ENCODE measurements at places on chromosomes 5 and 9. TPM values are rescaled to one million over a fixed set of nuclear protein-coding genes. Genes with fewer than 3 reads are reported as not detected.
A peak's percentile ranks its signal among the peaks of the same experiment; 100 is the strongest.

- H3K36me3 ChIP-seq, result no peaks in the 10 kb centered on the region
- no peaks in the 10 kb centered on the region for H3K4me1 ChIP-seq
- no peak for DNase-seq
- H3K27ac ChIP-seq, result no peak overlapping the region
Observed at GRCh38 chr5:17694914-17695313, 60.7 kb downstream of the TAF11L14 start.

DNA sequence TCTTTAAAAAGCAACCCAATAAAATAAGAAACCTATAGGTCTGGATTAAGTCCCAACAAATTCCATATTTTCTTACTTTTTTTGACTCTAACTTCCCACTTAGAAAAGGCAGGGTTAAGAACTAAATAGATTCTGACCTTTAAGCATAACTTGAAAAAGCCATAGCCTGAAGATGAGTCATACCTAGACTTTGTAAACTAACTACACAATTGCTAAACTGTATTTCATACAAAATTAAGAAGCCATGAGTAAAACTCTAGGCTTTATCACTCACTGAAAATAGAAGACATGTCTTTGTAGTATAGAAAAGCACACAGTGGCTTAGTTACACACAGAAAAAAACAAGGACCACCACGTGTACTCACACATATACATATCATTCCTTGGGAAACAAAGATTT, 51.5 kb downstream of the MLLT3 start:
- peaks cover 9% of the 10 kb centered on the region for H3K36me3 ChIP-seq
- H3K27me3 ChIP-seq, result no peaks in the 10 kb centered on the region
- H3K27ac ChIP-seq, result no peak overlapping the region
- no peak overlapping the region for H3K4me3 ChIP-seq
- no peak for DNase-seq

DNA sequence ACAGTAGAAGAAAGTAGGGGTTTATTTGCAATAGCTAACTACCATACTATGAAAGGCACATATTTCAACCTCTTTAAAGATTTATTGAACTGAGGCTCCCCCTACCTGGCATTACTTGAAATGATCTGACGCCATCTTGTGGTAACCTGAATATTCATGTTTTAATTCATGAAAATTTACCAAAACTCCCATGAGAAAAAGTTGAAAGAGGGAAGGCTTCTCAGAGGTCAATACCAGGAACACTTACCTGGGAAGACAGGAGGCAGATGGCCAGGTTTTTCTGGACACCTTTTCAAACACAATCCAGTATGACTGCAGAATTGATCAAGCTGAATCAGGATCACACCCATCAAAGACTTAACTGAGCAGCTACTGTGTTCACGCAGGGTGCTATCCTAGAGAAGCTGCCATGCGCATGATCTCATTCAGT, 9.4 kb downstream of the PRELID2 start:
- H3K27me3 ChIP-seq, result peaks cover 1% of the 10 kb centered on the region
- no peak overlapping the region for H3K27ac ChIP-seq
- no peak for DNase-seq
- no peak overlapping the region for H3K4me3 ChIP-seq

DNA sequence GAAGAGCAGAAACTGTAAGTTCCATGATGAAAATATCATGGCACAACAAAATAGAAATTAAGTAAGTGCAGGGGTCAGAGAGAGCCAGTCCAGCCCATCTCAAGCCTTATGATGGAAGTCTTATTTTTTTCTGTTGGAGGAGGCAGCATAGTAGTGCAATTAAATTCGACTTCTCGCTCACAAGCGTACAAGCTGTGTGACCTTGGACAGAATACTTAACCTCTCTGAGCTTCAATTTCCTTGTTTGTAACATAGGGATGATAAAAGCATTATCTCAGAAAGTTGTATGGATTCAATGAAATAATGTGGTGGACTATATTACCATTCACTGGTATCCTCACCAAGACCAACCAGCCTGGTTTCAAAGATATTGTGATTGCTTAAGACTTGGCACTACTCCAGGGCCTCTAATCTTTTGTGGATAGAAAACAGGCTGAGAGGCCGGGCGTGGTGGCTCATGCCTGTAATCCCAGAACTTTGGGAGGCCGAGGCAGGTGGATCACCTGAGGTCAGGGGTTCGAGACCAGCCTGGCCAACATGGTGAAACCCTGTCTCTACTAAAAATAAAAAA, 26.8 kb upstream of the MVB12B start:
- DNase-seq, result no peak
- H3K4me1 ChIP-seq, result peaks cover 2% of the 10 kb centered on the region
- H3K4me3 ChIP-seq, result no peak overlapping the region
- peaks cover 3% of the 10 kb centered on the region for H3K27me3 ChIP-seq
- no peak overlapping the region for H3K27ac ChIP-seq
- H3K36me3 ChIP-seq, result no peaks in the 10 kb centered on the region

DNA sequence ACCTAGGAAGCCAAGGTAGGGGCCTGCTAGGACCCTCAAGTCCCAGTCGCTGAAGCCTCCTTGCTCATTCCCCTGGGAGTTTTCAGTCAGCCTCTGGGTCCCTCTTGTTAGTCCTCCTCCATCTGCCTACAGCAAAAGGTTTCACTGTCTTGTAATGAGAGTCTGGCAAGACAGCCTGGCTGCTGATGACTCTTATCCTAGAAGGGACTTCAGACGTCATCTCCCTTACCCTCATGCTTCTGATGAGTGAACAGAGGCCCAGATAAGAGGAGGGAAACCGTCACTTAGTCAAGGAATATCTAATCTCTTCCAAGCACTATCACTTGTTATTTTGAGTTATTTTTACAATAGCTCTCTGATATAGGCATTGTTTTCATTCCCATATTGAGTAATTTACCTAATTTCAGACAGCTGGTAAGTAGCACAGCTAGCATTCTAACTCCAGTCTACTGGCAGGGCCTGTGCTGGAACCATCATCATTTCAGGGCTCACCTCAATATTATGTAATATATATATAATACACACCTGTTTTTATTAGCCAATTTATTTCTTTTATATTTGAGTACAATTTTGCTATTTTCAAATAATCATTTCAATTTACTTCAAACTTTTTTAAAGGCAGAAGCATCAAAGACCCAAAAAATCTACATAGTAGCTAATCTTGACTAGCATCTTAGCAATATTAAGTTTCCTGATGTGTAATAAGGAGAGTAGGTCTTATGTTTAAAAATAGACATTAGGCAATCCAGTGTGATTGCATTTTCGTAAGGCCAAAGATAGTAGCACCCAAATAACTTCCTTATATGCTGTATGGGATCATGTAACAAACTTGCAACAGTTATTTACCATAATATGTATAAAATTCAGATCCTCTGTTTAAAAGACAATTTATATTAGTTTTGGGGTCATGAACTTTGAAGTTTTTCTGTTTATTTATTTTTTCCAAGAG, 7.9 kb downstream of the CMYA5 start:
- H3K27ac ChIP-seq, result no peak overlapping the region
- no peaks in the 10 kb centered on the region for H3K36me3 ChIP-seq
- no peaks in the 10 kb centered on the region for H3K27me3 ChIP-seq

- H3K4me3 ChIP-seq, result no peak overlapping the region
- no peak for DNase-seq
- no peak overlapping the region for H3K27ac ChIP-seq
- H3K36me3 ChIP-seq, result no peaks in the 10 kb centered on the region
- H3K27me3 ChIP-seq, result no peaks in the 10 kb centered on the region
Observed at GRCh38 chr5:90141984-90142383, 267.6 kb downstream of the CETN3 start.

GRCh38 chr5:57219386-57219785, 45.5 kb downstream of the GPBP1 start:
- no peaks in the 10 kb centered on the region for H3K27me3 ChIP-seq
- DNase-seq, result peak; percentile 31
- peak overlapping the region; percentile 72 for H3K27ac ChIP-seq
- peaks cover 49% of the 10 kb centered on the region for H3K4me1 ChIP-seq

GRCh38 chr9:73170185-73170957, 18.7 kb downstream of the ANXA1 start:
- DNase-seq, result no peak
- H3K4me1 ChIP-seq, result peaks cover 12% of the 10 kb centered on the region
- no peaks in the 10 kb centered on the region for H3K27me3 ChIP-seq
- H3K36me3 ChIP-seq, result peaks cover 17% of the 10 kb centered on the region

GRCh38 chr5:91177085-91177484, 206.0 kb downstream of the ARRDC3 start:
- H3K4me3 ChIP-seq, result no peak overlapping the region
- DNase-seq, result no peak
- peaks cover 2% of the 10 kb centered on the region for H3K27me3 ChIP-seq
- H3K36me3 ChIP-seq, result no peaks in the 10 kb centered on the region

- no peak for DNase-seq
- no peak overlapping the region for H3K27ac ChIP-seq
- H3K36me3 ChIP-seq, result no peaks in the 10 kb centered on the region
- H3K27me3 ChIP-seq, result peaks cover 9% of the 10 kb centered on the region
- peaks cover 4% of the 10 kb centered on the region for H3K4me1 ChIP-seq
Observed at GRCh38 chr5:39092581-39093351, 18.6 kb upstream of the RICTOR start.

- no peaks in the 10 kb centered on the region for H3K27me3 ChIP-seq
- H3K4me1 ChIP-seq, result no peaks in the 10 kb centered on the region
- DNase-seq, result no peak
- H3K27ac ChIP-seq, result no peak overlapping the region
- H3K4me3 ChIP-seq, result no peak overlapping the region
- no peaks in the 10 kb centered on the region for H3K36me3 ChIP-seq
Observed at GRCh38 chr5:32628049-32628844, 42.9 kb downstream of the SUB1 start.

GRCh38 chr5:158953929-158954534, 145.7 kb downstream of the EBF1 start:
- no peaks in the 10 kb centered on the region for H3K36me3 ChIP-seq
- H3K27me3 ChIP-seq, result no peaks in the 10 kb centered on the region
- no peak for DNase-seq
- no peak overlapping the region for H3K27ac ChIP-seq
- H3K4me1 ChIP-seq, result peaks cover 14% of the 10 kb centered on the region

DNA sequence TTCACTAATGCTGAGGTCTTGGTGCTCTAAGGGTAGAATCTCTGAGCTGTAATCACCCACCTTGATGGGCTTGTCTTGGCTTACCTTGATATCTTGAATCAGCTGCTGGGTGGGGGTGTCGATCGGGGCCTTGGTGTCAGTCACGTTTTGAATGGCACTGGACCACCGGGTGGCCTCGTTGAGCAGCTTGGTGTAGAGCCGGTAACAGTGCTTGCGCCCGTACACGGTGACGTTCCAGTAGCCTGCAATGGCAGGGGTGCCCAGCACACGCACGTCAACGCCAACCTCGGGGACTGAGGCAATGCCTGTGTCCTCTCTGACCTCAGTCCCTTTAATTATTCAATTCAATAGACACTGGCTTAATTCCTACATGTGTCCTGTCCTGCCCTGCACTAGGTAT, 63.1 kb upstream of the RETREG1 start:
- no peaks in the 10 kb centered on the region for H3K27me3 ChIP-seq
- DNase-seq, result no peak
- no peak overlapping the region for H3K27ac ChIP-seq
- H3K36me3 ChIP-seq, result no peaks in the 10 kb centered on the region
- H3K4me3 ChIP-seq, result no peak overlapping the region

DNA sequence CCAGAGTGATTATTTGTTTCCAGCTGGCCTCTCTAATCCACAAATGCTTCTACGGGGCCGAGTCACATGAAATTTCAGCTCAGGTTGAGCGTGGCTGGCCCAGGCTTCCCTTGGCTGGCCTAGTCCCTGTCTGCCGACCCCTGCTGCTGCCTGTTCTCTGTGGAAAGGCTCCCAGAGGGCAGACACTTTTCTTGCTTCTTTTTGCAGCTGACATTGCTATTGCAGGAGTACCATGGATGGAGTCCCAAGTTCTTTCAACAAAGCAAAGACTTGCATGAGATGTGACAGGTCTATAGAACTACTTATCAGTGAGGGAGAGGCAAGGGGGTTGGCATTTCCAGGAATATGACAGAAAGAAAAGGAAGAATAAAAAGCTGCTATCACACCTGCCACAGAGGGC, 287.4 kb upstream of the ARRDC3 start:
- DNase-seq, result no peak
- no peaks in the 10 kb centered on the region for H3K36me3 ChIP-seq
- no peak overlapping the region for H3K27ac ChIP-seq

- peaks cover 13% of the 10 kb centered on the region for H3K4me1 ChIP-seq
- H3K36me3 ChIP-seq, result no peaks in the 10 kb centered on the region
- no peak overlapping the region for H3K4me3 ChIP-seq
Observed at GRCh38 chr5:1665803-1666202, 133.8 kb downstream of the MRPL36 start.

DNA sequence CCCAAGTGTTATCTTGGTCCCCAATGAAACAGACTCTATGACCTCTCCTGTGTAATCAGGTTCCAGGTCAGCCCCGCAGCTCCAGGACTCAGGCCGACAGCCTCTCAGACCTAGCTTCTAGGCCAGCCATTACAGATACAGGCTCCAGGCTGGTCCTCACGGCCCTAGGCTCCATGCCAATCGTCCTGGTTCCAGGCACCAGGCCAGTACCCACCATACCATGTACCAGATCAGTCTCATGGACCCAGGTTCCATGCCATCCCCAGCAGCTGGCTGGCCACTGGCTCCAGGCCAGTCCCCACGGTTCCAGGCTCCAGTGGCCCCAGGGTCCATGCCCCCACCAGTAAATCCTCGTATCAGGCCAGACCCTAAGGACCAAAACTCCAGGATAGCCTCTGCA, 1326.6 kb upstream of the C9orf72 start:
- H3K27ac ChIP-seq, result no peak overlapping the region
- no peak for DNase-seq
- H3K27me3 ChIP-seq, result no peaks in the 10 kb centered on the region
- no peaks in the 10 kb centered on the region for H3K4me1 ChIP-seq
- no peak overlapping the region for H3K4me3 ChIP-seq

DNA sequence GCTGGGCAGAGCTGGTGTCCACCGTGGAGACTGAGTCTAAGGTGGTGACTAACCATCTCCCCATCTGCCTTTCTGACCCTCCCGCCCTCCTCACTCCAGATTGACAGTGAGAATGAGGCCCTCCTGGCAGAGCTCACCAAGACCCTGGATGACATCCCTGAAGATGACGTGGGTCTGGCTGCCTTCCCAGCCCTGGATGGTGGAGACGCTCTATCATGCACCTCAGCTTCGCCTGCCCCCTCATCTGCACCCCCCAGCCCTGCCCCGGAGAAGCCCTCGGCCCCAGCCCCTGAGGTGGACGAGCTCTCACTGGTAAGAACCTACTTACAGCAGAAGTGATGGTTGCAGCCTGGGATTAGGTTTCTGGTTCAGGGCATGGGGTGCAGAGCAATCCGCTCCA, 96.5 kb downstream of the PPARGC1B start:
- no peak overlapping the region for H3K27ac ChIP-seq
- no peak overlapping the region for H3K4me3 ChIP-seq
- peaks cover 6% of the 10 kb centered on the region for H3K4me1 ChIP-seq
- no peaks in the 10 kb centered on the region for H3K27me3 ChIP-seq
- peaks cover 2% of the 10 kb centered on the region for H3K36me3 ChIP-seq

IL33 gene
- not detected for total RNA-seq

ZNF79 gene
- total RNA-seq, result 6.9 TPM

ACO1 gene
- 15.5 TPM for total RNA-seq

PDCD1LG2 gene
- 0.43 TPM for total RNA-seq

IFNB1 gene
- 2.2 TPM for total RNA-seq

MED7 gene
- 16.9 TPM for total RNA-seq

SYNPO gene
- total RNA-seq, result 0.11 TPM

ARRDC3 gene
- total RNA-seq, result 21.9 TPM

LCN15 gene
- not detected for total RNA-seq

CTSV gene
- total RNA-seq, result 0.71 TPM

HBEGF gene
- 11.8 TPM for total RNA-seq

DIPK1B gene
- total RNA-seq, result 0.21 TPM

ARHGEF39 gene
- total RNA-seq, result 19.1 TPM

NOL6 gene
- 39.4 TPM for total RNA-seq

CCNO gene
- not detected for total RNA-seq

Measured in activated CD4-positive, alpha-beta T cell treated with anti-CD3 and anti-CD28 coated beads for 36 hours (primary cell).